Activated CD8-positive, alpha-beta memory T cell treated with anti-CD3 and anti-CD28 coated beads for 4 hours (primary cell): ENCODE measurements at places on chromosomes 6 and 20.

DNA sequence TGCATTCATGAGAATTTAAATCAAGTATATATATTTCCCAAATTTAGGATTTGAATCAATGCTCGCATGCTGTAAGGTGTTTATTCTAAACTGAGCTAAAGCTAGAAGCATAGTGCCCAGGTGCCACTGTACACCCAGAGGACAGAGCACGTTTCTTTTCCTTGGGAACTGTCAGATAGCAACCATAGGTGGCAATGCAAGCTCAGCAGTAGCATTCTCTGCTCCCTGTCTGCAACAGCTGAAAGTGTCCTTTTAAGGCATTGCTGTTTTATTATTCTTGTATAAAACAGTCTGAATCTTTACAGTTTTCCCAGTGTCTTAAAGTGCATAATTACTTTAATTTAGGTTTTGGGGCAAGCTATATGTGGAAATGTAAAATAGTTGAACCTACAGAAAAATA is 443.4 kb upstream of the MMS22L start:
- DNase-seq = no peak

DNA sequence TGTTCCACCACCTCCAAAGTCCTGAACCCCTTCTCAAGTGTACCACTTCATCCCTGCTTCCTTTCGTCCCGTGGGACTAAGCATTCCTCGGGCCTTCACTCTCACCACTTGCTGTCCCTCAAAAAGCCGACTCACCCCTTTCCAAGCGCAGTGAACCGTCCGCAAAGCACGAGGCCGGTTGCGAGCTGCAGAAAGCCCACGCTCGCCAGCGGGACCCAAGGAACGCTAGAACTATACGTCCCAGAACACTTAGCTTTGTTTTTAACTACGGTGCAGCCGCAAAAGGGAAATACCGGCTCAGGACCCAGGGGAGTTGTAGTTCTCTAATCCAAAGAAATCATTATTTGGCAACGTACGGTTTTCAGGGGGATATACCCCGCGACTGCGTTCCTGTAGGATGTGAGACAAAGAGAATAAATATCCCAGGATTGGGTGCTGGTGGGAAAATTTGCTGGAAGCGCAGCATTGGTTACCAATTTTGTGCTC is 416 bp upstream of the POLR1H start:
- DNase-seq = no peak

DNA sequence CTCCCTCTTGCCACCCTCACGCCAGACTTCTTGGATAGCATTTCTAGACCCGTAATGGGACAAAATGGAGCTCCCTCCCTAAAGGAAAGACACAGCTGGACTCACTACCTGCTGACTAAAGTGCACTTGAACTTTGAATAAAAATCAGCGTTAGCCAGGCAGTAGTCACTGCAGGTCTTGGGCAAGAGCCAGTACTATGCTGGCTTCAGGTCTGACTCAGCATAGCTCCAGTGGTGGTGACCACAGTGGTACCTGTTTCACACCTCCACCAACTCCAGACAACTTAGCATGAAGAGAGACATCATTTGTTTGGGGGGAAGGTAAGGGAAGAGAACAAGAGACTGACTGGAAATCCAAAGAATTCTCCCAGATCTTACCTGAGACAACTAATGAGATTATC is 906.8 kb downstream of the GRIK2 start:
- no peak for DNase-seq

DNA sequence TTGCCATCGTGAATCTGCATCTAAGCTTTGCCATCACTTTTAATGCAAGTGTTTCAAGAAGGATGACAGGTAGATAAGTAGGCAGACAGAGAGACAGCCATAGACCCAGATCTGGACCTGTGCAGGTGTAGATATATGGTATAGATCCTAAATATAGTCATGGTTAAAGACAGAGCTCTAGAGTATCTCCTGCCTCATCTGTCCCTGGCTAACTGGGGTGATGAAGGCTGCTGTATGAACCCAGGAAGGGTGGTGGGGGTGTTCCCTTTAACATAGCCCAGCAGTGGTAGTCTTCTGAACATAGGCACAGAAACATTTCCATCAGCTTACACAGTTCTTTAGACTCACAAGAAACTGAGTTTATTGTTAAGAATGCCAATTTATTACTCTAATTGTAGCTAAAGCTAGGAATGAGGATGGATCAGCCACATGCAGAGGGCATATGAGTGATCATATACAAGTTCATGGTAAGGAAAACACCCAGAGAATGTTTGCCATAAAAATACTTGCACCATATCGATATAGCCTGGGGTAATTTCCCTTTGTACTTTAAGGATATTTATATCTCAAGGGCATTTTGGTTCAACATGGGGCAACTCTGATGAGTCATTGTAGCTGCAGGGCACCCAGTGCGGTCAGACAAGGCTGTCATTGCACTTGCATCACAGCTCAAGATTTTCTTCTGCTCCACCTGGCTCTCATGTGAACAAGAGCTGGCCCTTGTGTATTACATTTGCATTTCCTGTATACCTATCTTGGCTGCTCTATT is 587.2 kb downstream of the EPM2A start:
- DNase-seq = no peak

DNA sequence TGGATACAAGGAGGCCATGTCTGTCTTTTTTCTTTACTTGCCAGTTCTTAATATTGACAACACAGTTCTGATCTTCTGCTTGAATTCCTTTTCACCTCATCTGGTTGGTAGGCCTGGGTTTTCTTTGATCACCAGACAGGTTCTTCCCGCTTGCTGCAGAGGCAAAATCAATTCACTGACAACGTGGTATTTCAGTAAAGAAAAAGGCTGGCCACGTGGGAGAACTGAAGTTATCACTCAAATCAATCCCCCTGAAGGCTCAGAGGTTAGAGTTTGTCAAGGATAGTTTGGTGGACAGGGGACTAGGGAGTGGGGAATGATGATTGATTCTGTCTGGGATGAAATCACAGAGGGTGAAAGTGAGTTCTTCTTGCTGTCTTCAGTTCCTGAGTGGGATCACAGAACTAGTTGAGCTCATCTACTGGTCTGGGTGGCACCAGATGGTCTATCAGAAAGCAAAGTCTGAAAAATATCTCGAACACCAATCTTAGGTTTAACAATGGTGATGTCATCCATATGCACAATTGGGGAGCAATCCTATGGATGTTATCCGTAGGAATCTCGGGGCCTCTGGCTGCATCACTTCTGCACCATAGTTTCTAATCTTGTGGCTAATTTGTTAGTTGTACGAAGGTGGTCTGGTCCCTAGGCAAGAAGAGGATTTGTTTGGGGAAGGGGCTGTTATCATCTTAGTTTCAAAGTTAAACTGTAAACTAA is 37.3 kb upstream of the OLIG3 start:
- no peak for DNase-seq
